ENCODE measurements at places on chromosomes 2 and 18.

DNA sequence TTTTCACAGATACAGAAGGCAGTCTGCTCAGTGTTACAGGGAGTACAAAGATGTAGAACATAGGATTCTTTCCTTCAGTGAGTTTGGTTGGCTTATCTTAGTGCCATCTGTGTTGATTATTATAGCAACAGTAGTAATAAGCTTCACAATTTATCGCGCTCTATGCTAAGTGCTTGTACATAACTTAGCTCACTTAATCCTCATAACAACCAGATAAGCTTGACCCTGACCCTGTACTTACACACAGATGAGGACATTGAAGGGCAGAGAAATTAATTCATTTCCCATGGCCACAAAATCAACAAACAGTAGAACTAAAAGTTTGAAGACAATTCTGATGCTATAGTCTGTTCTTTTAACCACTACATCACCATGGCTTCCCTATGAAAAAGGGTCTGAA, 121.8 kb downstream of the SPHKAP start:
- no peak for DNase-seq

GRCh38 chr2:176774766-176775451, 437.7 kb upstream of the HNRNPA3 start:
- DNase-seq = no peak

DNA sequence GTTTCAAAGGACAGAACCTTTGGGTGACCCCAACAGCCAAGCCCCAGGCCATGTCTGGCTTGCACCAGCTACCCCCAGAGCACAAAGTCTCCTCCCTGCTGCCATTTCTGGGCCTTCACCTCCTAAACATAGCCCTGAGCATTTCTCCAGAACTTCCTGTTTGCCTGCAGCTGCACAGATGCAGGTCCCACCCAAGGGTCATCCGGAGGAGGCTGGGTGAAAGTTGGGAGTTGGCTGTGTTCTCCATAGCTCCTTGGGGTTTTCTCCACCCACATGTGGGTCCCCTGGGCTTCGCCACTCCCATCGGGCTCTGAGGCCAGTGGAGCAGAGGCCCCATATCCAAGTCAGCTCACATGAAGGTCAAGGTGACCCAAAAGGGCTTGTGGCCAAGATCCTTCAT, 4.3 kb downstream of the TNP1 start:
- DNase-seq = no peak

- no peak for DNase-seq
Observed at GRCh38 chr2:77521931-77522470, at the start of gene LRRTM4. TSS of gene LRRTM4 (minus strand) at chr2:77522376.

DNA sequence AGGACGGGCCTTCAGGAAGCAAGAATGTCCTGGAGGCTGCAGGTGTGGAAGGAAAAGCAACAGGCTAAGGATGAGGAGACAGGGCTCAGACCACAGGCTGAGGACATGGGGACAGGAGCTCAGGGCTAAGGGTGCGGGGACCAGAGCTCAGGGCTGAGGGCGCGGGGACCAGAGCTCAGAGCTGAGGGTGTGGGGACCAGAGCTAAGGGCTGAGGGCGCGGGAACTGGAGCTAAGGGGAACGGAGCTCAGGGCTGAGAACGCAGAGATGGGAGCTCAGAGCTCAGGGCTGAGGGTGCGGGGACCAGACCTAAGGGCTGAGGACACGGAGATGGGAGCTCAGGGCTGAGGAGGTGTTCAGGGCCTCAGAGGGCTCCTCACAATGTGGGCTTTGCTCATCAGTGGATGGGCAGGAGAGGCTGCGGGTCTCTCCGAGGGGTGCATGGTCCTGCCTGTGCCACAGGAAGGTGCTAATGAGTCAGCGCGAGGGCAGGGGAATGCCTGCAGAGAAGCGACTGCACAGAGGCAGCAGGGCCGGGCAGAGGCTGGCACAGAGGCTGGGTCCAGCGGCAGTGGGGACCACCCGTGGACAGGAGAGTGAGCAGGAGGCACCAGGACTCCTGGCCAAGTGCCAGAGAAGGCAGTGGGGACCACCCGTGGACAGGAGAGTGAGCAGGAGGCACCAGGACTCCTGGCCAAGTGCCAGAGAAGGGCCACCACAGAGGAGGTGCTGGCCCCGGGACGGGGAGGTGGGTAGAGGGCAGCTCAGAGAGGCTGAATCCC, 271.7 kb downstream of the TWIST2 start:
- no peak for DNase-seq

- no peak for DNase-seq
Observed at GRCh38 chr2:172829229-172829628, 93.6 kb downstream of the RAPGEF4 start.

GRCh38 chr2:66270247-66270646, 164.7 kb upstream of the MEIS1 start:
- DNase-seq = no peak

DNA sequence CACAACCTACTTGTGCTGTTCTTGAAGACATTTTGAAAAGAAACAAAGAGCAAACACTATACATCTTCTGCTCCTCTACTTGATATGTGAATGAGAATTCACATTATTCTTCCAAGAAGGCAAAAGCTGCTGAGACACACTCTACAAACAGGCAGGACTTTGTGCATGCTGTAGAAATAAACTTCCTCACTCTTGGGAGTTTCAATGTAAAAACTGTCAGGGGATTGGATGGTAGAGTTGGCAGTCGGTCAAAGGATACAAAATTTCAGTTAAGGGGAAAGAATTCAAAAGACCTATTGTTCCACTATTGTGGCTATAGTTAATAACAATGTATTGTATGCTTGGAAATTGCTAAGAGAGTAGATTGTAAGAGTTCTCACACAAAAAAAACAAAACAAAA, 196.3 kb downstream of the MC4R start:
- DNase-seq = no peak

GRCh38 chr2:20516291-20516645, 69.4 kb downstream of the RHOB start:
- DNase-seq = no peak

DNA sequence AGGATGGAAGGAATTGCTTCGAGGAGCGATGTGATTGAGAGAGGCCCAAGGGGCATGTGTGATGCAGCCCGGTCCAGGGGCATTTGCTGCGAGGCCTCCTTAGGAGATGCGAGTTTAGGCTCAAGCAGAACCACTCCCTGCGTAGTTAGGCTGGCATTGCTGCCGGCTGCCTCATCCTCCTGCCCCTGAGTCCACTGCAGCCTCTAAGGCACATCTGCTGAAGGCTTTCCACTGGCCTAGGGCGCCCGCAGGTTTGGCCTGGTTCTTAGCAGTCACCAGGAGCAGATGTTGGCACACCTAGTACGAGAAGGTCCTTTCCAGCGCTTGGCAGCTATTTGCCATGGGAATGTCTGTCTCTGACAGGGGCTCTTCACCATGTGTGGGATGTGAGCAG, 20.7 kb downstream of the INPP5D start:
- DNase-seq = no peak

DNA sequence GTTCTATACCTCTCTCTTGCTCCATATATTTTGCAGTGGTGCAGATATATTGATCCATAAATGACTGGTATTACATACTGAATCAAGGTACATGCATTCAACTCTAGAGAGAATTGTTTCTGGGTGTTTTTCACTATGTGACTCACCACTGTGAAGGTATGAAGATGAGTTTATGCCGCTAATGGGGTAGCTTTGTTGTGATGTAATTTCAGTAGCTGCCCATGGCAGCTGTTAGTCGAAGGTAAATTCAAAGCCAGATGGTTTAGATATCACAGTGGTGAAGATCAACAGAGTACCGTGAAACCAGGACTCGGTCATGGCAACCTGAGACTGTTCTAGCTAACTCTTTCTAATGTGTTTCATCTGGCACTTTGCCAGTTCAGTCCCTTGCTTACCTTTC, 50.4 kb downstream of the PKP4 start:
- DNase-seq = no peak

GRCh38 chr18:35519148-35519899, 21.6 kb upstream of the INO80C start:
- no peak for DNase-seq

GRCh38 chr2:104472076-104472475, 381.8 kb upstream of the POU3F3 start:
- no peak for DNase-seq

- no peak for DNase-seq
Observed at GRCh38 chr18:40985436-40985835, 969.6 kb upstream of the PIK3C3 start.

- no peak for DNase-seq
Observed at GRCh38 chr2:20625491-20626391, 25.2 kb downstream of the HS1BP3 start.

- DNase-seq = no peak
Observed at GRCh38 chr18:69401226-69401971, 711 bp downstream of the DOK6 start.

DNA sequence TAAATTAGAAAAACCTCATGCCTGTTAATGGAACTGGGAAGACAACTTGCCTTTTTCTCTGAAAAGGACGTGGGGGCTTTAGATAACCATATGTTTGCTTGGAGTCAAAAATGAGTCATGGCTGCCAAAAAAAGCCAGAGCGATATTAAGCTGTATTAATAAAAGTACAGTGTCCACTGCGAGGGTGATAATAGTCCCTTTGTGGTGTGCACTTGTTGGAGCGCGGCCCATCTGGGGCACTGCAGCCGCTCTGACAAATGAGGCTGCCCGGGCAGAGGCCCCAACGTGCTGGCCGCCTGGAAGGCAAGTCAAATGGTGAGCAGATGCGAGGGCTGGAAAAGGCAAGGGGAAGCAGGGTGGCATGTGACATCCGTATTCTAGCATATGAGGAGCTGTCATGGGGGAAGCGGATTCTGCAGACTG, 103.3 kb upstream of the NCK2 start:
- DNase-seq = no peak

GRCh38 chr2:85577386-85578242, at the start of gene VAMP8:
TSS of gene VAMP8 (plus strand) at chr2:85577586. CDS start at chr2:85577647, 61 bp downstream.
- peak; percentile 46 for DNase-seq

DNA sequence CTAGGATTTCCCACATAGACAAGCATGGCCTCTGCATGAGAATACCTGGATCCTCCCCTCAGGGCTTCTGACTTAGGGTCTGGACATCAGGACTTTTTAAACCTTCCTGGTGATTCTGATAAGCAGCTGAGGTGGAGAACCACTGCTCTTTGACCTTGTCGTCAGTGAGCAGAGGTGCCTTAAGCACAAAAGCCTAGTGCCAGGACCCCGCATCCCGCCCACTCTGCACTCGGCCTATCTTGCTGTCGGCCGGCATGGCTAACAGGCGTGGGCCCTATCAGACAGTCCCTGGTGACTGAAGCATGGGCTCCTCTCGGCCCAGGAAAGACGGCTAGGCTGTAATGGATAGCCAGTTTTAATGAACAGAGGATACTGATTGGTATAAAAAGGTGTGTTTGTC, 6.2 kb downstream of the ANKRD23 start:
- no peak for DNase-seq

GRCh38 chr2:88870267-88870839, 178.9 kb downstream of the RPIA start:
- no peak for DNase-seq

DNA sequence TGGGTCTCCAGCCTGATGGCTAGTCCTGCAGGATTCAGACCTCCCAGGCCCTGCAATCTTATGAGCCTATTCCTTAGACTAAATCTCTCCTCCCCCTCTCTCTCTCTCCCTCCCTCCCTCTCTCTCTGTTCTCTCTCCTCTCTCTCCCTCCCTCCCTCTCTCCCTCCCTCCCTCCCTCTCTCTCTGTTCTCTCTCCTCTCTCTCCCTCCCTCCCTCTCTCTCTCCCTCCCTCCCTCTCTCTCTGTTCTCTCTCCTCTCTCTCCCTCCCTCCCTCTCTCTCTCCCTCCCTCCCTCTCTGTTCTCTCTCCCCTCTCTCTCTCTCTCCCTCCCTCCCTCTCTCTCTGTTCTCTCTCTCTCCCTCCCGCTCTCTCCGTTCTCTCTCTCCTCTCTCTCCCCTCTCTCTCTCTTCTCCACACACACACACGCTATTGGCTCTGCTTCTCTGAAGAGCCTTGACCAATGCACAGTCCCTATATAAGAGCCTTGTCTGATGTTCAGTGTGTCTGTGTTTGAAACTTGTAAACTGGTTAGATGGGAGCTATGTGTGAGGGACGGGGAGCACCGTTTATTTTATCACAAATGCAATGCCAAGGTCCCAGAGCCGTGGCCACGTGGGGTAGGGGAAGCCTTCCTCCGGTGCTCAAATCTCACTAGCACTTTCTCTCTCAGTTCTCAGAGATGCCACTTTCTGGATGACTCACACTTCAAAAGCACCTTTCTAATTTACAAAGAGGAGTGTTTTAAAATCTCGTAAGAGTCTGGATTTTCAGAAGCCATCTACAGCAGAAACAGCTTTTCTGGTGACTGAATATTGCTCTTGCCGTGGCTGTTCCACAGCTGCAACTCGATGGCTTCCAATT, 9.4 kb upstream of the PRLH start:
- no peak for DNase-seq

DNA sequence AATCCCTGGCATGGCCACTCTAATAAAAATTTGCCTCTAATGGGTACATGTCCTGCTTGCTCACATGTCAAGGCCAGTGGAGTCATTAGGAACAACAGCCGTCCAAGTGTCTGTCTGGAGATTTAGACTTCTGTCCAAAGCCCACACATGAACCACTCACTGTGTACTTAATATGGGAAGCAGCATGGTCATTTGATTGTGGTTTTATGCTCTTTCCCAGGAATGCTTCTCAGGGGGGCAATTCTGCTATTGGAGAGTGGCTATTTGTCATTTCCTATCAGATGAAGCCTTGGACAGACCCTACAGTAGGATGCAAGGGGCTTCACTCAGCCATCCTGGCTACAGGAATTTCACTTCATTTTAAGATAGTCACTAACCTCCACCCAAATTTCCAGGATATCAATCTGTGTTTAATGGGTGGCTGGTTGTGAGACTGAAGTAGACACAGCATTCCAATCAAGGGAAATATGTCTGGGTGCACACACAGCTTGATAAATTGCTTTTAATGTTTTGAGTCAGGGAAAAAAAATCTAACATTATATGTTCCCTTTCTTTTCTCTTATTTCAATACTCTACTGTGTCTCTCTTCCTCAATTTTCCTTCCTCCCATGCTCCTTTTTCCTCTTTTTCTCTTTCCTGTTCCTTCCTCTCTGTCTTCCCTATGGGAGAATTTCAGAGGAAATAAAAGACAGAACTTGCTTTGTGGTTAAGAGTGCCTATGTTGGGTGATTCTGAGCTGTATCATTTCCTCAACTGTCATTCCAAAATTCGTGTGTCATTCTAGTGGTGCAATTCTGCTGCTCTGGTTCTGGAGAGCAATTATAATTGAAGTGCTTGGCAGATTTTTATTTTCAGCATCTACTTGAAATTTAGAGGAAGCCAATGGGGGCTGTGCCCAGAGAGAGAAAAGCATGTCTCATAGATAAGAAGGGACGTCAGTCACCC, 320.1 kb downstream of the OSR1 start:
- DNase-seq = no peak
